ENCODE measurements at places on chromosomes 16 and 17.

- no peak for DNase-seq
Observed at GRCh38 chr16:53832896-53833544, 129.1 kb downstream of the FTO start.

GRCh38 chr17:8072729-8073461 is 14.6 kb downstream of the ALOX12B start:
- peak; percentile 68 for DNase-seq

DNA sequence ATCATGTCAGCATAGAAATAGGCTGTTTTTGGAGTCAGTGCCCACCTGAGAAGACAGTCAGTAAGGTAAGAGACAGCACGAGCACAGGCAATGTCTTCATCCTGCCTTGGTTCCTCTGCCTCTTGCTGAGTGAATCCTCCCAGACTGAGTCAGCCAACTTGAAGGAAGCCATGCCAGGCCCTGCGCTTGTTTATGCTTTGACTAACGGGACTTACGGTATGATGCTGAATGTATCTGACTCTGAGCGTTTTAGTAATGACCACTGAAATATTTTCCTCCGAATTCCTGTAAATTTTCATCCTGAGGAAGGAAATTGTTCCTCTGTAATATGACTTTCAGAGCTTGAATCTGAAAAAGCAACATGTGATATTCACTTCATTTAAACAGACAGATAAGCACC is 18.0 kb downstream of the C17orf67 start:
- no peak for DNase-seq

DNA sequence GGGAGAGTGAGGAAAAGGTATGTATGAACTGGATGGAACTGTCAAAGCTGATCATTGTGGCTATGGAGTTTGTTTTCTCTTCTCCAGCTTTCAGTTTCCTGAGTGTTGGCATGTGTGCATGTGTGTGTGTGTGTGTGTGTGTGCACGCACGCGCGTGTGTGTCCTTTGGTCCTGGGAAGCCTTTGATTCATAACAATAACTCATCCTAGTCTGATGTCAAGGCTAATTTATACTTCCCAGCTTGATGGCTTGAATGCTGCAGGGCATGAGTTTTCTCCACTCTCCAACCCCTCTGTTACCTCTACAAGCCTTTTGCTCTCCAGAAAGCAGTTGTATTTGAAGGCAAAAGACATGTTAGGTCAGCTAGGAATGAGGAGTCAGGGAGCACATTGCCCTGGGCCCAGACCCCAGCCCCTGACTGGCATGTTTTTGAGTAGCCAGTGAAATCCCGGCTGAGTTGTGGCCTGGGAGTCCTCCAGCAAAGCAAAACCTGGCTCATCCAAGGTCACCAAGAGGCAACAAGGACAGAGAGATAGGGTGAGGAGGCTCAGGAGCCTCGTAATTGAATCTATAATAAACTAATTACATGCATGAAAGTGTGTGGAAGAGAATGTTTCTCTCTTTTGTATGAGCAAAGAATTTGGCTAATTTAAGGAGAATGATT is 8.9 kb upstream of the CDC42EP4 start:
- no peak for DNase-seq

DNA sequence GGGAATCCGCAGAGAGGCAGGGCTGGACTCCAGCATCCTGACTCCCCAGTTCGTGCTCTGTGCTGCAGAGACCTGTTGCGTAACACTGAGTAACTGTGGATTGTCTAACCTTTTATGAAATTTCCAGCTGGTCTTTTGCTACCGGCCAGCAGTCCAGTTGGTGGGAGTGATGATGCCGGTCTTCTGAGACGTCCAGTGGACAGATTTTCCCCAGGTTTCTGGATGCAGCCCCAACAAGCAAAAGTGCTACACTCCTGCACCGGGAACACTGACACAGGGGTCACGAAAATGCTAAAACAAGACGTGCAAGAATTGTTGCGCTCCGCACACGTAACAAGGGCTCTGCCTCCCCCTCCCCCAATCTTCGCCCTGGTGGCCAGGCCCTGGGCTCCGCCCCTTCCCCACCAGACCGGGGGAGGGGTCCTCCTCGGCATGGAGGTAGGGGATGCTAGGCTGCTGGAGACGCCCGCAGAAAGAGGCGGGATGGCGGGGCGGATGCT is 701 bp upstream of the MRC2 start:
- no peak for DNase-seq

GRCh38 chr16:58378401-58378800 is 13.9 kb upstream of the GINS3 start:
- no peak for DNase-seq

- no peak for DNase-seq
Observed at GRCh38 chr17:43841282-43841681, 5.7 kb upstream of the CD300LG start.

Data from H1 (cell line).